ENCODE measurements at places on chromosomes 11 and 22.

- no peak for DNase-seq
Observed at GRCh38 chr11:84607975-84608836, 1018.9 kb downstream of the DLG2 start.

- DNase-seq = no peak
Observed at GRCh38 chr11:96146765-96147164, 196.2 kb downstream of the MAML2 start.

- DNase-seq = no peak
Observed at GRCh38 chr11:31809857-31810778, 1.0 kb downstream of the PAX6 start.

DNA sequence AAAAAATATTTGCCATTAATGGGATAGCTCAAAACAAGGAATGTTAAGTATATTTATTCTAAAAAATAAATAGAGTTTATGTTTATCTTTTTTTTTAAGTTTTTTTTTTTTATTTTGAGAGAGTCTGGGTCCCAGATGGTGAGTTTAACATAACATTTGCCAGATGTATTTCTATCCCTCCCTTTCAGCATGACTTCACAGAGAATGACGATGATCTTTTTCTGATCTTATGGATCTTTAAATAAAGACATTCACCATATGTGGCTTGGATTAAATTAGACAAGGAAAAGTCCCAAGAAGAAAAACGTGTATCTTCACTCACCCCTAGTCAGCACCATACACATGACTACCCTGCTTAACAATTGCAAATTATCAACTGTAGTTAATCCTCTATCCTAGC lies 839.8 kb upstream of the CNTN5 start:
- DNase-seq = no peak

GRCh38 chr11:86582898-86583297 lies 89.5 kb downstream of the ME3 start:
- no peak for DNase-seq

DNA sequence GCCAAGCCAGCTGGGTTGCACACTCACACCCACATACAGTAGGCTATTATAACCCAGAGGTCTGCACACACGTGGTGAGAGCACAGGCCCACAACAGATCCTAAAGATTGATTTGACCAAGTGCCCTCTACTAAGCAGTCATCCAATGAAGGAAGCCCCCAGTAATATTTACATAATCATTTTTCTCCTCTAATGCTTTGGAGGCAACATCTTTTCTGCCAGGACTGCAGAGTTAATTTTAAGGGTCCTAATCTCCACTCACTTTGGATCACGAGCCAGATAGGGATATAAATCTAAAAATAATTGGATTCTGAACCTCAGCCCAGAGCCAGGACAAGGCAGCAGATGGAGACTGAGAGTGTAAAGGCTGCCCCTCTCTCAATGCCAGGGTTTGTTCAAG lies 49.1 kb upstream of the MTNR1B start:
- DNase-seq = no peak

DNA sequence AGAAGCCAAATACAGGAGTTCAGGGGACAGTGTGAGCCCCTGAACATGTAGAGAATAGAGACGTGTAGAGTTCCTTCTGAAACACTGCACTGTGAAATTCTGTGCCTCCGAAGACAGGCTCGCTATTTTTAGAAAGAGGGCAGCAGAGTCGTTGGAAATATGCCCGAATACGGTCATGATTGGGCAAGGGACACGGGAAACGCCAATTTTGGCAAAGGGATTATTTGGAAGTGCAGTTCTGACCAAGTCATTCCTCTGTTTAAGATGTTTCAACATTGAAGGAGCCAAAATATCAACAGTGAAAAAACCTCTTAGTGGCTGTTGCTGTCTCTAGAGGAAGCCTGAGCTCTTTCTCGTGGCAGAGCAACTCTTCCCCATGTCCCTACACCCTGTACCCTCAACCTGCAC lies 9.5 kb upstream of the CBX6 start:
- DNase-seq = no peak

GRCh38 chr22:27912101-27912500 lies 7.0 kb downstream of the PITPNB start:
- DNase-seq = no peak

Measured in stimulated activated CD4-positive, alpha-beta T cell treated with anti-CD3 and anti-CD28 coated beads, Interleukin-12 subunit alpha, Interleukin-12 subunit beta, amount 100 ng/mL, for 48 hours (primary cell).